Activated naive CD4-positive, alpha-beta T cell treated with anti-CD3 and anti-CD28 coated beads, Interleukin-2, amount 10 ng/mL, durations not matched to agents 5 hours and 36 hours (primary cell): ENCODE measurements at places on chromosomes 2 and 18. TPM values are rescaled to one million over a fixed set of nuclear protein-coding genes. Genes with fewer than 3 reads are reported as not detected.

RAMP1 gene
- total RNA-seq, result 17.4 TPM

RGPD4 gene
- total RNA-seq, result not detected

FZD7 gene
- total RNA-seq, result 0.63 TPM

CCDC102B gene
- 2.3 TPM for total RNA-seq

COL4A4 gene
- 0.02 TPM for total RNA-seq

SH3RF3 gene
- 0.40 TPM for total RNA-seq

UGT1A5 gene
- not detected for total RNA-seq

ELOA2 gene
- total RNA-seq, result not detected

MC5R gene
- not detected for total RNA-seq

ANTXR1 gene
- 0.12 TPM for total RNA-seq

KCNG3 gene
- 0.07 TPM for total RNA-seq

ODC1 gene
- 36.7 TPM for total RNA-seq

CERKL gene
- total RNA-seq, result not detected

B3GNT7 gene
- not detected for total RNA-seq
